ENCODE measurements at places on chromosomes 3 and 15.

- DNase-seq = no peak
These were observed 113.3 kb downstream of the ANP32A start for GRCh38 chr15:68707386-68707785.

DNA sequence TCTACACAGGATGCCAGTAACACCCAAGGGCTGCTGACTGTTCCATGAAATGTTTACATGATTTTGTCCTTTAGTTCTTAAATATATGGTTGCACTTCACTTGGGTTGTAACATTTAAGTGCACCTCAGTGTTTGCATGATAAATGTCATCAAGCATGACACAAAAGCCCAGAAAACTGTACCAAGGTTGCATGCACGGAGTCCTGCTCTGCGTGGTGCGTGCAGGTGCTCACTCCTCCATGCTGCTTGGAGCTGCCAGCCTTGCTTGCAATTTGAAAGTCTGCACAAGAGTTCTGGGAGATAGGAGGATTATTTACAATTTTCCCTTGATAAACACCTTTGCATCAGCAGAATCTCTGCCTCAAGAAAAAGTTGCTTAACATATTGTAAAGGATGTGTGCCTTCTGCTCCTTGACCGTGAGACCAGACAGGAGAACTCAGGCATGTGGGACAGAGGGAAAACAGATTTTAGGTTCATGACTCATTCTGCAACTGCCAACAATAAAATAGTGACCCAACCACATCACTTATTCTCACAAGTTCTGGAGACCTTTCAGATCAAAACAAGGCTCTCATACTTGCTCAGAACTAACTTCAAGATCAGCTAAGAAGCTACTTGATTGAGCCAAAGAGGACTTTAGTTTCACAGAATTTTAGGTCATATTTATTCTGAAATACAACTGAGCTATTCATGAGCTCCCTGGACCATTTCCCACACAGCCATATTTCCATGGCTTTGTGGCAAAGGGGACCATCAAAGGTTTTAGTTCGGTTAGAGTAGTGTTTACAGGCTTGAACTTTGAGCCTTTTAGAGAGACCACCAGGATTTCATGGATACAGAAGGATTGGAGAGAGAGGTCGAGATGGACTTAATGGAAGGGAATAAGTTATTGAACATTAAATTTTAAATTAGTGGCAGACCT, 128.4 kb upstream of the ZBED2 start:
- DNase-seq = no peak

DNA sequence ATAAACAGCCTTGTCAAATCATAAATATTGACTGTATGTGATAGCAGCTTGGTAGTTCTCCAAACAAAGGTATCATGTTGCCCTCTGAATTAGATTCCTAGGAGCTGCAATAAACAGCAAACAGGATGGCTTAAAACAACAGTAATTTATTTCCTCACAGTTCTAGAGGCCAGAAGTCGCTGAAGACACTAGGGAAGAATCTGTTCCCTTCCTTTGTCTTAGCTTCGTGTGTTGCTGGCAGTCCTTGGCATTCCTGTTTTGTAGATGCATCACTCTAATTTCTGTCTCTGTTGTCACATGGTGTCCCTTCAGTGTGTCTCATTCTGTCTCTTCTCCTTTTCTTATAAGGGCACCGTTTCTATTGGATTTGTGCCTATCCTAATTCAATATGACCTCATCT, 679.3 kb downstream of the OTOL1 start:
- no peak for DNase-seq

DNA sequence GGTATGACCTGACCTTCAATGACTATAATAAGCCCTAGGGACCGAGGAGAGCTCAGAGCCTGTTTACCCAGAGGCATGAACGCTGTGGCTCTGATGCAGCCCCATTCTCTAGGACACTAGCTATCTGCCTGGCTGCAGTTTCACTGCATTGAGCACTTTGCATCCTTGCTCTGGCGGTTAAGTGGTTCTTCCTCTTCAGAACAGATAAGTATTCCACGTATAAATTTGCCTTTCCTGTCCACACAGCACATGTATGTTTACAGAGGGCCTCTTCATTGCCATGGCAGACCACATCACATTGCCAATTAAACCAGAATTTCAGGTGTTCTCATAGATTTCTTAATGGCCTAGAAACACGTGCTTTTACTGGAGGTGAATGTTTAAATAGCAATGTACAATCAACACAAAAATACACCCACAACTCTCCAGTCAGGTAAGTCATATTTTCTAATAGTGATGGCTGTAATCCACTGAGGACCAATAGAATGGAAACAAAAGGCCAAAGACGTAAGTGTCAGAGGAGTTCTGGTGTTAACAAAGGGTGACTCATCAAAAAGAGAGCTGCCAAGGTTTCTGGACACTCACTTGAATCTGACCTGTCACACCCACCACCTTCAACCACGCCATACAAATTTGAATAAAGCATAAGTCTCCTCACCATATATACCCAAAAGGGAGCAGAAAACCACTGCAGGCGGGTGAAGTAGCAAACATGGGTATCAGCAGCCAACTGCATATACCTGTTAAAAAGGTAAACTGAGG, 553.4 kb downstream of the OCA2 start:
- DNase-seq = no peak

GRCh38 chr3:32641356-32641755, 43.6 kb upstream of the CNOT10 start:
- DNase-seq = no peak

GRCh38 chr3:43998836-43999727, 242.6 kb upstream of the TOPAZ1 start:
- DNase-seq = no peak

DNA sequence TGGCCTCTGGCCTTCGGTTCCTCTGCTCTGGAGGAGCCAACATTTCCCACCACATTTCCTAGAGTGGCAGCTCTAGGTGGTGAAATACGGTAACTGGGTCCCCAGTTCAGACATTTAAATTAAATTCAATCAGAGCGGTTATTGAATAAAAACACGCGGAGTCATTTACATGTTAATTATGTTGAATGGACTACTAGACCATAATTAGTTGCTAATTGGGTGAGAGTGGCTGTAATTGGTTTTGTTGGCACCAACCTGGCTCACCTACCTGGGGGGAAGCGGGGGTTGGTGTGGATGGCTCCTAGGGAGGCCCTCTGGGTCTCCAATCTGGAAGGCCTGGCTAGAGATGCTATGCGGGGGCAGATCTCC, 12.7 kb downstream of the SEMA3F start:
- no peak for DNase-seq

- DNase-seq = no peak
These were observed 437.9 kb downstream of the SOX2 start for GRCh38 chr3:182149594-182149993.

- no peak for DNase-seq
These were observed 62.7 kb downstream of the ASTE1 start for GRCh38 chr3:130963878-130964277.
